ENCODE measurements at places on chromosomes 16 and 17.

- no peak for DNase-seq
Measured at GRCh38 chr16:88719933-88720296, 13.6 kb downstream of the CTU2 start.

DNA sequence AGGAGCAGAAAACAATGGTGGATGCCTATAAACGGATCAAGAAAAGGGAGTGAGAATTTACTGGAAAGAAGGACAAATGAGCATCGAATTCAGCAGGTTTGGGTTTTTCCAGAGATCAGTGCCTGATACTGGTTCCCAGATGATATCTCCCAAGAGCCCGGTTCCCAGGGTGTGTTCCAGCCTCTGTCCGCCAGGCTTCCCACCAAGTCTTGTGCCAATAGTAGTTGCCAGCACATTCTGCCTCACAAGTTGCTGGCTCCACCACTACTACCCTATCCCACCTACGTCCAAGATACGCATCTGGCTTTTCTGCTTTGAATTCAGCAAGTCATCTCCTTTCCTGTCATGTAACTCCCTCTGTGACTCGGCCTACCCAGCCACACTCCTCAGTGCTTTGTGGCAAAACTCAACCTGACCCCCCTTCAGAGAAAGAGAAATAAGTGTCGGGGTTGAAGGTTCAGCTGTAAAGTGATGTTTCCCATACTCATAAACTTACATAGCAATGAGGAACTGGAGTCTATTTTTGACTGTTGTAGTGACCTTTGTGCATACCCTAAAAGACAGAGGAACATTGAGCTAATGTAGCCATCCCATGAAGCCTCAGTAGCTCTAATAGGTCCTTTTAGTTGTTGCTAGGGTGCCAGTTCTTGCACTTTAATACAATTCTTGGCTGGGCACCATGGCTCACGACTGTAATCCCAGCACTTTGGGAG lies 277.0 kb downstream of the IRX3 start:
- DNase-seq, result no peak

GRCh38 chr16:70512456-70512855 lies 10.9 kb downstream of the COG4 start:
- no peak for DNase-seq

DNA sequence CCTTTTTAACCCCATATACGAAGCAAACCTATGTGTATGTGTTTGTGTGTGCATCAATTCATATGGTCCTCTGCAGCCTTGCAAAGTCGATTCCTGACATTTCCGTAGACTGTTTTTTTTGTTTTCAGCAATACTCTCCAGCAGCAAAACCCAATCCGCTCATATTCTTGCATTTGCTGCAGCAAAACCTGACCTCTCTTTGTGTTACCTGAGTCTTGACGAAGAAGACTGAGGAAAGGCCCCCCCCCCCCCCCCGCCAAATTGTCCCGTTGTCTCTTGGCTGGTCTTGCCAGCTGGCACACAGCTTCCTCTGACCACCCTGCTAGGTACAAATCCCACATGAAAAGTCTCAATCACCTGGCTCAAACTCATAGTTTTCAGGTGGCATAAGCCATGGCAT lies 494.7 kb downstream of the WWOX start:
- no peak for DNase-seq

GRCh38 chr17:57032343-57032742 lies 52.7 kb upstream of the AKAP1 start:
- no peak for DNase-seq

- DNase-seq, result peak; percentile 38
Measured at GRCh38 chr16:54503011-54503855, 216.6 kb upstream of the IRX3 start.

DNA sequence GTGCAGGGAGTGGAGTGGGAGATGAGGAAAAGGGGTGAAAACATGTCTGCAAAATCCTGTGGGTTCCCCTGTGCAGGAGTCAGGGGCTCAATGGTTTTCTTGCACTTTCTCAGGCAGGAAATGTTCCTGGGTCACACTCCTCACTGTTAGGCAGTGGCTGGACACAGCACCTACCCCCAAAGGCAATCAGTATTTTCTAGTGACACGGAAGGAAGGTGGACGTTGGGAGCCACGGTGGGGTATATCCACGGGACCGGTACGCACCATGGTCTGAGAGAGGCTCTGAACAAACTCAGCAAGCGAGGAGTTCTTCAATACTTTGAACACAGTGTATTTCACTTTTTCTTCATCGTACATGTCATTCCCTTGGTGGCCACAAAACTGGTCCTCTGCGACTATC lies 20.9 kb downstream of the LITAFD start:
- DNase-seq, result no peak

- DNase-seq, result no peak
Measured at GRCh38 chr16:83802135-83802534, 5.6 kb upstream of the HSBP1 start.

GRCh38 chr16:2964475-2965336 lies 631 bp downstream of the KREMEN2 start:
- peak; percentile 49 for DNase-seq

DNA sequence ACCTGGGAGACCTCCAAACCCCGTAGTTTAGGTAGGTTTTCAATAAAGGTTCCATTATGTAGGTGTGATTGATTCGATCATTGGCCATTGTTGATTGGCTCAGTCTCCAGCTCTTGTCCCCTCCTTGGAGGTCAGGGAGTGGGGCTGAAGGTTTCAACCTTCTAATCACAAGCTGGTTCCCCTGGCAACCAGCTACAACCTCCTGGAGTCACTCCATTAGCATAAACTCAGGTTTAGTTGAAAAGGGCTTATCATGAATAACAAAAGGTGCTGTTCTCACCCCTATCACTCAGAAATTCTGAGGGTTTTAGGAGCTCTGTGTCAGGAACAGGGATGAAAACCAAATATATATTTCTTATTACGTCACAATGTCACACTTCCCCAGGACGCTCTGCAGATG lies 28.5 kb downstream of the TMEM132E start:
- no peak for DNase-seq

DNA sequence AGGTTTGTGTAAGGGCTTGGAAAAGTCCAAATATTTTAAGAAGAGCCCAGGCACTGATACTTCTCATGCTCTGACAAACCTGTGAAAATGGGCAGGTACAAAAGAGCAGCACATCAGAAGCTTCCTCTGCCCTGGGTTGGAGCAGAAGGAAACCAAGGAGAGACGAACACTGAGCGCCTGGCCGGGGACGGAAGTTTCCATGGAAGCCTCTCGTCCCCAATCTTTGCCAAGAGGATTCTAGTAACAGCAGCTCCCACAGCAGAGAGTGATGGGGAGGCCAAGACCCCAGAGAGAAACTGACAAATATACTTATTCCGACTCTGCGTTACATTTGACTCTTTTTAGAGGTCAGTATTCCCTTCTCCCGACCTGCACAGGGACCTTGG lies 268.5 kb downstream of the C16orf95 start:
- no peak for DNase-seq

- DNase-seq, result no peak
Measured at GRCh38 chr16:10992112-10992511, 47.7 kb downstream of the CLEC16A start.

DNA sequence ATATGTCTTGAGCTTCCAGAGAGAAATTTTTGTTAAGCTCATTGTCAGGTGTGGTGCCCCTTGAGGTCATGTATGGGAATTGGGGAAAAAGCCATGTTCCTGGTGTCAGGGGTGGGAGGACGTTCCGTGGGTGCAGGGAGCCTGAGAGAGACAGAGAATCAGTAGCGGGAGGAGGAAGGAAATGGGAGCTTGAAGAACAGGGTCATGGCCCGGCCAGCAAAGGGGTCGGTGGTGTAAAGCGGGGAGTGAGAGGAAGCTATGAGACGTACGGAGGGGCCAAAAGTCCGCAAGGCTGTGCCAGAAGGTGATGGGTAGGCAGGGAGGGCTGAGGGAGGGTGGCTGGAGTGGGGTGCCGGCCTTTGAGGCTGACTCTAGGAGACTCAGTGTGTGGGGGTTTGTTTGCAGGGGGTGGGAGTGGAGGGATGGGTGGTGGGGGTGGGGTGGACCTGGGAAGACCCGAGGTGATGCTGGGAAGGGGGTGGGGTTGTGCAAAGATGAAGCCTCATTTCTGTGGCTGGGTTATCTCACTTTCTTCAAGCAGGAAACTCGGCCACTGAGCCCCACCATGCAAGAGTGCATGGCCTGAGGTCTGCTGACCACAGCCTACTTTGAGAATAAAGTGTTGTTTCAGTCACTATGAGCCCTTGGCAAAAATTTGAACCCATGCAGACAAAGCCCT lies 63.6 kb downstream of the PLCG2 start:
- no peak for DNase-seq

DNA sequence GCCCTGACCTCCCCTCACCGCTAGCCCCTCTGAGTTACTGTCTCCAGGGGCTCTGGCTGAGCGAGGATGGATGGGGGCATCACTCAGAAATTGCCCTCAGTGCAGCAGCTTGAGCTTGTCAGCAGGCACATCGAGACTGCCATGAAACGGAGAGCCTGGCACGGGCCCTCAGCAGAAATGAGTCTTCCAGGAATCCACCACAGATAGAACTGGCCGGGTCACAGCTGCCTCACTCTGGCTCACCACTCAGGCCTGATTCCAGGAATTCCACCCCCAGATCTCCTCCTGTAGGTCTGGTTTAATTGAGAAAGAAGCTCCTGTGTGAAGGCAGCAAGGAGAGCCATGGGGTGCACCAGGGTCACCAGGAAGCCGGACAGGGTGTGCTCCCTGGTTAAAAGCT lies 85.5 kb downstream of the GSG1L start:
- no peak for DNase-seq

DNA sequence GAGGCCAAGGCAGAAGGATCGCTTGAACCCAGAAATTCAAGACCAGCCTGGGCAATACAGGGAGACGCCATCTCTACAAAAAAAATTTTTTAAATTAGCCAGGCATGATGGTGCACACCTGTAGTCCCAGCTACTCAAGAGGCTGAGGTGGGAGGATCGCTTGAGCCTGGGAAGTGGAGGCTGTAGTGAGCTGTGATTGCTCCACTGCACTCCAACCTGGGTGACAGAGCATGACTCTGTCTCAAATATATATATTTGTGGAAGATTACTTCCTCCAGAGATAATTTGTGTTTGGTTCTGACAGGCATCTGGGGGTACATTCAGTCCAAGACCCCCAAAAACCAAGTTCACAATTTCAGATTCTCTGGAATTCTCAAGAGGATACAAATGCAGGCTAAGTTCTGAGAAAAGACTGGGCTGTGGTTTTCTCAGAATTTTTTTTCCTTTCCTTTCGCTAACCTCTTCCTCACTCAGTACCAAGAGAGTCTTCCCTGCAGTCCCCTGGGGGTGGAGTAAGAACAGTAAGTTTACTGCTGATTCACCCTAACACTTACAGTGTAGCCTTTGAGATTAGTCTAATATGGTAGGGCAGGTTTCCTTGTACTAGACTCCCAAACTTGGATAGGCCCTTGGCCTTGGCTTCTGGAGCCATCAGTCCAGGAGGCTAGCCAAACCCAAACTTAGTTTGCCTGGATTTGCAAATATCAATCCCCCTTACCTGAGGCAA lies 15.1 kb downstream of the GSDMB start:
- no peak for DNase-seq

GRCh38 chr17:77634710-77635109 lies 323.8 kb upstream of the TNRC6C start:
- no peak for DNase-seq

- DNase-seq, result no peak
Measured at GRCh38 chr16:86217001-86217890, 293.1 kb upstream of the FOXF1 start.

- DNase-seq, result no peak
Measured at GRCh38 chr16:68246666-68247065, 1.5 kb downstream of the PLA2G15 start.

DNA sequence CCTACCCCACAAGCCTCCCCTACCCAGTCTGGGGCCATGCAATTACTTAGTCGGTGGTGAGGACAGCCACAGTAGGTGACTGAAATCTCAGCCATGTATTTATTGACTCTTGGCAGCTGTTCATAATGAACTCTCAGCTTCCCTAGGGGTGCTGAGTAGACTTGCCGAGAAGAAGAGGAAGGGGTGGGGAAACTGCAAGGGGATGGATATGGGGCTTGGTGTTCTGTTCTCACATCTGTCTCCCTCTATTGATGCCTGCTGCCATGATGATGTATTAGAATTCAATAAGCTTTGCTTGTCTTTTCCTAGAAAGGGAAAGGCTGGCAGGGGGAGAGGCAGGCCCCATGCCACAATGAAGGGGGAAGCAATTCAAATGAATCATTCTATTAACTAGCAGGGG lies 112.9 kb downstream of the GP2 start:
- no peak for DNase-seq

DNA sequence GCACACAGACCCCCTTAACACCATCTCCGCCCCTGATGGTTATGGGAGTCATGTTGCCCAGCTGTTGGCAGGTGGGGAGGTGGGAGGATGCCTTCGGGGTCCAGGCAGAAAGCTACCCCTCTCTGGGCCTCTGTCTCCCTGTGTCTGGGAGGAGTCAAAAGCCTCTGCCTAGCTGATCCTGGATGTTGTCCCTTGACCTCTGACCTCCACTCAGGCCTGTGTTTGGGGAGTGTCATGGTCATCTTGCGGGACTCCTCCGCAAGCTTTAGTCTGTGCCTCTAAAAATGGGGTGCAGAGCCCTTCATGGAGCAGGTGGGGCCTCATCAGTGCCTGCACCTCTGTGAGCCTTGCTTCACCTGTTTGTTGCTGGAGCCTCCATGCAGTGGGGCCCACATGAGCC lies 3.8 kb downstream of the LLGL1 start:
- DNase-seq, result no peak

- no peak for DNase-seq
Measured at GRCh38 chr16:21946889-21947635, 6.1 kb upstream of the UQCRC2 start.

DNA sequence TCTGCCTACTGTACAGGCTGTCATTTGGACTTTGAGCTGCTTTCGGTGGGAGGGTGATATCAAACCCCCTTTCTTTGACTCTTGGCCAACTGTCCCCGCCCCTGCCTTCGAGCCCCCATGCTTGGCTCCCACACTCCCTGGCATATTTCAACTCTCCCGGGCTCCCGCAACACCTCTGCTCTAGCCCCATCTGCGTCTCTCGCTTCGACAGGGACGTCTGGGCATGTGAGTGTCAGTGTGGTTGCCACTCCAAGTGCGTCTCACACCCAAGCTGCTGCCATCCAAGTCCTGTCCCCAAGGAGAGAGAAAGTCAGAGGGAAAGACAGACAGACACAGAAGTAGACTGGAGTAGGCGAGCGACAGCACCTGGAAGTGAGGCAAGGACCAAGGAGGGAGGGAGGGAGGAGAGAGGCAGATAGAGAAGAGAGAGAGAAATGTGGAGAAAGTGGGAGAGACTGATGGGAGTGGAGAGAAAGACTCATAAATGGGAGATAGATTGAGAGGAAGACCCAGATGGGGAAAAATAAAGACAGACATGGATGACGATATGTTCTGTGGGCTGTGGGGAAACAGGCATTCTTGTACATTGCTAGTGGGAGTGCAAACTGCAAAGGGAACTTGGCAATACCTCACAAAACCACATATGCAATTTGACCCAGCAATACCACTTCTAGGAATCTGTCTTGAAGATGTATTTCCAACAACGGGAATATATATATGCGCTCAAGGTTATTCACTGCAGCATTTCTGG lies 11.8 kb downstream of the STARD3 start:
- DNase-seq, result no peak

DNA sequence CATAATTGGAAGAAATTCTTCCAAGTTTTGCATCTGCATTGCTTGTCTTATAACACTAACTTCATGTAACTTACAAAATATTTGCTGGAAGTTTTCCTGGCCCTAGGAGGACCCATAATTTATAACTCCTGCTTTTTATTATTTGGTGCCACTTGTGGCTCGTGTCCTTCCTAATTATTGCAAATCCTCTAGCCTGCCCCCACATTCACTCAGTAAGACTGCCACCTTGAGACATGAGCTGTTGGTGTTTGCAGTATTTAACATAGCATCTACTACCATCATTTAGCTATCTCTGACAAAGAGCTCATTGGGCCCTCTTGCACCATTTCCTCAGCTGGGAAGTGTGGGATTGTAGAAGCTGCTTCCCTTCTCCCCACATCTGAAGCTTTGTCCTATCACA lies 49.5 kb downstream of the FTO start:
- DNase-seq, result no peak

Measured in NCI-H1694 treated with DMSO at 0.1 percent for 48 hours (cell line).